IPS DF 6.9 (cell line): ENCODE measurements at places on chromosomes 3 and 15.

GRCh38 chr3:196246612-196247308 is 30.4 kb downstream of the SLC51A start:
- no peak for DNase-seq

DNA sequence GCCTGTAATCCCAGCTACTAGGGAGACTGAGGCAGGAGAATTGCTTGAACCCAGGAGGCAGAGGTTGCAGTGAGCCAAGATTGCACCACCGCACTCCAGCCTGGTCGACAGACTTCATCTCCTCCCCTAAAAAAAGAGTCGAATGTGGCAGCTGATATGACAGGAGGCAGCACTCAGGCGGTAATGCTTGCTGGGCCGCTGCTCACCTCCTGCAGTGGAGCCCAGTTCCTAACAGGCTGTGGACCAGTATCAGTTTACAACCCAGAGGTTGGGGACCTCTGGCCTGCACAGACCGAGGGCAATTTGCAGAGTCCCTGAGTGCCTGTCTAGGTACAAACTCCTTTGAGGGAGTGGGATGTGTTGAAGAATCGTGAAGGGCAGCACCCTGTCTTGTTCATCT is 136.2 kb downstream of the SMAD6 start:
- no peak for DNase-seq

DNA sequence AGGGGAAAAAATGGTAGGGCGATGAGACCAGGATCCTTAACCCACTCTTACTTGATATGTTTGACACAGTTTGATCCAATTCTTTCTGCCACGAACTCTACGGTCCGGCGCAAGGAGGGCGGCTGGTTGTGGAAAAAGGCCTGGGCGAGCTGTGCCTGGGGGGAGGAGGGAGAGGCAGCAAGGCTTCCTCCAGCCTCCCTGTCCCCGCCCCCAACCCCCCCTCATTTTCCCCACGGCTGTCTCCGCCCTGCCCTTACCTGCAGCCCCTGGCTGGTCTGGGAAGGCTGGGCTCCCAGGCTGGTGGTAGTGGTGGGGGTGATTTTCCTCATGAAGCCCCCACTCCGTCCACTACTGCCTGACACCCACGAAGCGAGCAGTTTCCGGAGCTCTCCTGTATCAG is 8.0 kb downstream of the CDAN1 start:
- DNase-seq, result no peak

GRCh38 chr3:8518138-8518537 is 16.5 kb downstream of the LMCD1 start:
- no peak for DNase-seq

DNA sequence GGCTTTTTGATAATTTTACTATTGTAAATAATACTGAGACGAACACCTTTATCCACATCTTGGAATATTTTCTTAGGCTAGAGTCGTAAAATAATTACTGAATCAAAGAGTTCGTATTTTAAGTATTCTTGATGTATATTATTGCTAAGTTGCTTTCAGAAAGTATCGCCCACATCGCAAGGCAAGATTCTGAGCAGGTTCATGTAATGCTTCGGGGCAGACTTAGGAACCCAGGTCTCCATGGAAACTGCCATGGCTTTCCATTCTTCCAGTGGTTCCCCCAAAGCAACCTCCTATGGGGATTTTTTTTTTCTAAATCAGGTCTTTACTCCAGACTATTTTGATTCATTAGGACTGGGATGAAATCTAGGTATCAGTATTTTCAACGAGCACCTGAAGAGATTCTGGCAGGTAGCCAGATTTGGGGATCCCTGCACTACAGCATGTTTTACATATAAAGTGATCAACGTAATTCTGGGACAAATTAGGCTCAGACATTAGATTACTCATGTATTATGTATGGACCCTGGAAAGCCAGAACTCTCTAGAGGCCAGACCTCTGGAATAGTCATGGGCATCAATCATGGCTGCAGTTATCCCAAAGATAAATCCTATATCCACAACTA is 86.5 kb downstream of the B3GNT5 start:
- DNase-seq, result no peak

DNA sequence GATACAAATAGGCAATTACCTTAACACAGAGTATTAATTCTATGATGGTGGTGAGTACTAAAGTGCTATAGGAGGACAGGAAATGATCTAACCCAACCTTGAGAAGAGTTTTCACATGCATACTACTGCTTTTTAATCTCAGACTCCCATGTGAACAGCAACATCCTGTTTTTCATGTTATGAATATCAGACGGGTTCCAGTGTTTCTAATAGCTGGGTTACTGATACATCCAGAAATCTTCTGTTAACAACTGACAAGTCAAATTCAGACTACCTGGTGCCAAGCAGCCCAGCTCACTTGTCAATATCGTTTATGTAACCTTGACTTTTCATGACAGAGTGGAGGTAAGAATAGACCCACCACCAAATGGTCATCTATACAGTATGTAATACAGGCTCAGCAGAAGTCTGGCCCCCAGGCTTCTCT is 220.2 kb upstream of the COL8A1 start:
- DNase-seq, result no peak

DNA sequence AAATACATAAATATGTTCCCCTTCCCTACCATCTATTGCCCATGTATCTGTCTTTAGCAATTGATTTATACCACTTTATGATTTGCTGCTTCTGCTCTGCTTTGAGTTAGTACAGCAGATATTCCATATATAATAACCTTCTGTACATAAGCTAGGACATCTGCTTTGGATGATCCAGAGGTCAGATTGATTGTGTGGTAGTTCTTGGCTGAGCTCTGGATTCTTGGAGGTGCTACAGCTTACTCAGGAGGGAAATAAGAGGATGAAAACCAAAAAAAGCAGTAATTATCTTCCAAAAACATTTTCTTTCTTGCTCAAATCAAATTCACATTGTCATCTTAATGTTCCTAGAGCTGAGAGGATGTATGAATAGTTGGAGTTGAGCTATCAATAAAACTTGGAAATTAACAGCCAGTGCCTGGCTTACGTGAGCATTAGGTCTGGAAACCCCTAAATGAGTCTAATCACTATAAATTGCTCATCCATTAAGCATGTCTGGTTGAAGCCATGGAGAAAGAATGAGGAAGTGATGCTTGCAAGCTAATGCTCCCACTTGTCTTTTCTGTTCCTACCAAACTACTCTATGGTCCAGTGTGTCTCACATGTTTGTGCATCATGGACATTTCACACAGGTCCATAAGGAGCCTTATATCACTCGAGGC is 36.3 kb upstream of the TMEM42 start:
- no peak for DNase-seq

GRCh38 chr3:134267996-134268395 is 17.3 kb upstream of the RYK start:
- no peak for DNase-seq

DNA sequence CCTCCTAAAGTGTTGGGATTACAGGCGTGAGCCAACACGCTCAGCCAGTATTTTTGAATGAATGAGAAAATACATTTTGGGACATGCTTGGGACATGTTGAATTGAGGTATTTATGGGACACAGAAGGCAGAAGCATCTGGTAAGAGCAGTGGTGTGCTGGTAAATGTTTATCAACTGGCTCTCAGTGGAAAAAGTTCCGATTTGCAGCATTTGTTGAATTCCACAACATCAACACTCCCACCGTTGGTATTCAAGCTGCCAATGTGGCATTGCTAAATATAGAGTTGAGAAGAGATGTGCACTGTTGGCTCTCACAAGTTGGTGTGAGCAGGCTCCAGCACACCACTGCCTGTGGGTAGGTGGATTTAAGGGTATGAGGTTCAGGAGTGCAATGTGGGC is 35.8 kb upstream of the LRRFIP2 start:
- DNase-seq, result no peak

- no peak for DNase-seq
Observed at GRCh38 chr15:87549296-87549695, 707.2 kb downstream of the NTRK3 start.

DNA sequence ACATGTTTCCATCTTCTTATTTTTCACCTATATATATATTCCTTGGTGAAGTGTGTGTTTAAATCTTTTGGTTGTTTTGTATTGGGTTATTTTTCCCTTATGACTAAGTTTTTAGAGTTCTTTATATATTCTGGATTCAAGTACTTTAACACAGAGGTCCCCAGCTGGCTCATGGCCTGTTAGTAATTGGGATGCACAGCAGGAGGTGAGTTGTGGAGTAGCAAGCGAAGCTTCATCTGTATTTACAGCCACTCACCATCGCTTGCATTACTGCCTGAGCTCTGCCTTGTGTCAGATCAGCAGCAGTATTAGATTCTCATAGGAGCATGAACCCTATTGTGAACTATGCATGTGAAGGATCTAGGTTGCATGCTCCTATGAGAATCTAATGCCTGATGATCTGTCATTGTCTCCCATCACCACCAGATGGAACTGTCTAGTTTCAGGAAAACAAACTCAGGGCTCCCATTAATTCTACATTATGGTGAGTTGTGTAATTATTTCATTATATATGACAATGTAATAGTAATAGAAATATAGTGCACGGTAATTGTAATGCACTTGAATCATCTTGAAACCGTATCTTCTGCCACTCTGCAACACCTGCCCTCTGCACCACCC is 151.6 kb downstream of the RSRC1 start:
- no peak for DNase-seq

DNA sequence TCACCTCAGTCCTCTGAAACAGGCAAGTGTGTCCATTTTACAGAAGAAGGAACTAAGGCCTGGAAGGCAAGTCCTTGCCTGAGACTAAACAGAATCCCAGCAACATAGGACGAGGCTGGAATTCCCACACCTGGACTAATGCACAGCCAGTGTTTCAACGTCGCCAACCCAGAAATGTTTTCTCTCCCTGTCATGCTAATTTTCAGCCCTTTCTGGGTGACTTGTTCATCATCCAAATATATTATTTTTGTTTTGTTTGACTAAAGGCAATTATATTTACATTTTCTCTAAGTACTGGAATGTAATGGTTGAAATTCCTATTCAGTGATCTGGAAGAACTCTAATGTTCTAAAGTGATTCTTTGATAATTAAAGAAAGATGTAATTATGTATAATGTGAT is 51.8 kb downstream of the BTD start:
- no peak for DNase-seq
